ENCODE measurements at places on chromosomes 16 and 17. TPM values are rescaled to one million over a fixed set of nuclear protein-coding genes. Genes with fewer than 3 reads are reported as not detected.

DNA sequence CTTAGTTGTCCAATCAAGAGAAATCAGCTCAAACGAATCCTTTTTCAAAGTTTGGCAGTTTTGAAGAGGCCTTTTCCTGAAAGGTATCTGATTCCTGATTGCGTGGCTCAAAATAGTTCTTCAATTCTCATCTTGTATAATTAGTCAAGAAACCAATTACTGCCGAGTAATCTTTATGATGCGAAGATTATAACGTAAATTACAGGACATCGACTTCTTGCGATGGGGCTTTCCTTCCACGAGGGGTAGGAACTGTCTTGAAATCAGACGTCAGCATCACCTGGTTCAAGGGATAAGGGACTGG, 644 bp upstream of the ARL2BP start:
- DNase-seq = no peak

Gene ANKRD40CL
- total RNA-seq = 2.9 TPM

Gene LRRC75A
- total RNA-seq = 7.9 TPM

- DNase-seq = peak; percentile 95
These were observed 116.6 kb downstream of the PRKCB start for GRCh38 chr16:23952128-23952970.

GRCh38 chr16:69660166-69660565, 66.2 kb downstream of the NQO1 start:
- no peak for DNase-seq

DNA sequence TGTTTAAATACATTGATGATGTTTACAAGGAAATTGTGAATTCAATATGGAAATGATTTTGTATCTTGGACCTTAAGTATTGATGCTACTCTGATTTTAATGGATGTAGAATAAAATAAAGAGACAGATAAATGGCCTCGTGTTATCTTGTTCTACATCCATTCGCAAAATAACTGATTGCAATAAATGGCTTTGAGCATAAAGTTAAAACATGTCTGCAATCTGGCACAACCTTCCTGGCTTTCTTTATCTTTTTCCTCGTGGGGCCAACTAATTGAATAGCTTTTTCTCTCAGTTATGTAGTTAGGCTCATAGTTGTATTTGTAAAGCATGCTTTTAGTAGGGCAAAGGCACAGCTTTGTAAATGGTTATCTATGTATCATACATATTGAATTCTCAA, 691.4 kb downstream of the CDH8 start:
- no peak for DNase-seq

Gene ITGA3
- total RNA-seq = 36.8 TPM

GRCh38 chr16:25066747-25067631, 44.6 kb upstream of the LCMT1 start:
- peak; percentile 52 for DNase-seq

Gene SULT1A2
- not detected for total RNA-seq

Gene ZACN
- 1.7 TPM for total RNA-seq

Gene HSPB9
- not detected for total RNA-seq

DNA sequence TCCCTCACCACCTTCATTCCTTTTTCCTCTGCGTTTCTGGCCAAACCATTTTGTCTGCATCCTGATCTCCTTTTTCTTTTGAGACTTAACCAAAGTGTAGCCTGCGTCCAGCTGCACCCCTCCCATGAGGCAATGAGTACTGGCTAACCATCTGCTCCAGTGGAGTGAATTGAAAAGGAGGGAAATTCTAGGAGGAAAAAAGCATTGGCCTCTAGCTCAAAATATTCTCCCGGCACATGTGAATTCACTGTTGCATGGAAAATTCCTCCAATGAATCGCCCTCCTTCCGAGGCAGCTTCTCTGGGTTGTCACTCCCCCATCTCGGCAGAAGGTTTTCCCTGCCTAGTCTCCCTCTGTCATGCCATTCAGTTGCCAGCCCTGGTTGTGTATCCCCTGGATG, 5.6 kb downstream of the RAP1GAP2 start:
- DNase-seq = no peak

DNA sequence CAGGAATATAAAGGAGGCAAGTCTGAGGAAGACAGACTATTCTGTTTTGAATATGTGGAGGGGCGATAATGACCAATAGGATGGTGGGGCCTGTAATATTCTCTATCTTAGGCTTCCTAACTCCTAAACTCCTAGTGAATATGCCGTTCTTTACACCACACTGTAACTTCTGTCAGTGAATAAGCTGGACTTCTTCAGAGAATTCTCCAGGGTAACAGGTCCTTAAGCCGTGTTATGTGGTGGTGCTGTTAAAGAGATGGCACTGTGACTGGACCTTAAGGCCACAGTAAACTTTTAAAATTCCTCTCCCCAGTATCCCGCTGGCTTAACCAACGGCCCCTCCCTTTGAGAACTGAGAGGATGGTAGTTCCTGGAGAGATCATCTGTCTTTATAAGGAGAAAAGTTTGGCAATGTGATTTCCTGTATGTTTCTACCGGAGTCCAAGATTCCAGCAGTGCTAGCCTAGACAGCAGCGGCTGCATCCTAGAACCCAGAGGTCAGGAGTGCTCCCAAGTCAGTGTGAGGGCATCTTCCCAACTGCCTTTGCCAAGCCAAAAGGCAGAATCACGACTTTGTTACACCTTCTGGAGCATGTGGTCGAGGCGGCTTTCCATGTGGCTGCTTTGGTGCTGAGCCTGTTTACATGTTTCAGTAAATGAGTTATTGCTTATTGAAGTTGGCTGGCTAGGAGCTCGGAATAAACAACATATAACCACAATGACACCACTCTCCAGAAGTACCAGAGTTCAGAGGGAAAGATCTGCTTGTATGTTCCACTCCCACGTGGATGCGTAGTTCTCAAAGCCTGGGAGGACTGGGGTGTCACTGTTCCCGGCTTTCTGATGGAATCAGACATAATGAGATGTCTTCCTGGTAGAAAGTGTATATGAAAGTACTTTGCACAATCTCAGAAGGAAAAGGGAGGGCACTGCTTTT, 41.0 kb downstream of the TUBD1 start:
- peak; percentile 78 for DNase-seq

DNA sequence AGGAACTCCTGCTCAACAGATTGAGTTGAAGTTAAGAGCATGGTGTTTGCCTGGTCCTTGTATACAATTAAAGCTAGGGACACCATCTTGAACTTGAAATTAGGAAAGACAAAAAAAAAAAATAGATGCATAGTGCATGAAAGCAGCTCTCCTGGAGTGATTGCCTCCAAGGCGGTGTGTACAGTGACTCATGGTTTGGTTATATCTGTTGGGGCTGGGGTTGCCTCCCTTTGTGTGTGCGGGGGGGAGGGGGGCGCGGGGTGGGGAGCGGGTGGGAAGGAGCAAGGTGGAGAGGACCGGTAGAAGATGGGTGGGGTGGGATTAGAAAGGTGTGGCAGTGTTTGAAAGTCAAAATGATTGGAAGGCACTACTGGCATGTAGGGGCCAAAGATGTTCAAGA, 3.4 kb downstream of the TMED6 start:
- DNase-seq = no peak

Gene TMC6
- 20.9 TPM for total RNA-seq

Gene SLC16A5
- 20.7 TPM for total RNA-seq

Gene FBXW10B
- total RNA-seq = 2.4 TPM

DNA sequence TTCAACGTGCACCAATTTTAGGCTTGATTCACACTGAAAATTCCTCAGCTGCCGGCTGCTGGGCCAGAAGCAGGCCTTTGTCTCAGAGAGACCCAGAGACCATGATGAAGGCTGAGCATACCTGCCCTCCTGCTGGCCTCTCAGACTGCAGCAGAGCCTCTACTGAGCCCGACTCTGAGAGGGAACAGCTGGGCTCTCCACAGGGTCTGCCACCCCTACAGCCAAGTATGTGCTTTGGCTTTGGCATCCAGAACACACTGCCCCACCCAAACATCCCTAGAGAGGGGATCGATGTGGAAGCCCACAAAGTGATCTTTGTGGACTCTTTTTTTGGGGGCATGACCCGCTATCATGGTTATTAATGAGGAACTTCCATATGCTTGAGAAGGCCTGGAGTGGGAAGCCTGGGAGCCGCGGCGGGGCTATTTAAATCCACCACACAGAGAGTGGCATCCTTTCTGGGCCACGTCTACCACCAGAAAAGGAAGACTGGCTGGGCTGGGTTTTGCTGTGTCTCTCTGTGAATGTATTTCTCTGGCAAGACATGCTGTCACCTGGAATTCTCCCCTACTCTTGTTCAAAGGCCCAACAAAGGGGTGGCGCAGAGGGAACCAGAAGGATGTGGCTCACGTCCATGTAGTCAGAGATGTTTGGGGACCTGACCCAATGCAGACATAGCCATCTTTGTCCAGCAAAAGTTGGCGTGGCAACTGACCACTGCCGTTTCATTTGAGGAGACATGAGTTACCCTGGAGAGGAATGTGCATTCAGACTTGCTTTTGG, 69.3 kb downstream of the GNAO1 start:
- no peak for DNase-seq

- no peak for DNase-seq
These were observed 21.5 kb upstream of the RFFL start for GRCh38 chr17:35084987-35085386.

GRCh38 chr16:25040543-25040942, 25.4 kb upstream of the ARHGAP17 start:
- DNase-seq = no peak

- peak; percentile 59 for DNase-seq
These were observed 243.9 kb upstream of the RBFOX1 start for GRCh38 chr16:7088711-7089110.

DNA sequence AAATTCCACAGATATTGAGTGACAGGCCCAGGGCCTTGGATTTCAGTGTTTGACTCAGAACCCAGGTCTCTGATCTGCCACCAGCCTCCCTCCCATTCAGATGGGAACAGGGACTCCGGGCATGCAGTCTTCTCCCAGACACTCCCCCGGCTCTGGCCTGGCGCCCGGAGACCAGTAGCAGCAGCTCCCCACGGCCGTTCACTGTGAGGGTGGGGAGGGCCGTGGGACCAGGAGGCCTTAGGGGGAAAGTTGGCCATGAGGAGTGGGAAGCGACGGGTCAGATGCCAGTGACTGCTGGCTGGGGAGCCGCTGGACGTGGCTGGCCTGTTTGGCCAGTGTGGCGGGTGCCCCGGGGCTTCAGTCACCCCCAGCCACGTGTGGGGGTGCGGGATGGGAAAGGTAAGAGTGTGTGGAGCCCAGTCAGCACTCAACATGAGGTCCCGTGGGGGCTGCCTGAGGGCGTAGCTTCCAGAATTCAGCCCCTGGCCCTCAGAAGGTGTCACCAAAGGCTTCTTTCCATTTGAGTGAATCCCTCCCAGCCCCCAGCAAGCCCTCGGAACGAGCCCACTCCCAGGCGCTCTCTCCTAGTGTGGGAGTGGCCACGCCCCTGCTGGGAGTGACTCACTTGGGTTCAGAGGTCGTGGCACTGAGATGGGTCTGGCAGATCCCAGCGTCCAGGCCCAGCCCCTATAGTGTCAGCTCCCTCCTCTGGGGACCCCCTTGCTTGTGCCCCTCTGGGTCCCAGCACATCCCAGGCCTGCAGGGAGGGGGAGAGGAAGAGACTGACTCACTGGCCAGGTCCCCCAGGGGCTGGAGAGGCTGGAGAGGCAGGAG, 309.4 kb downstream of the SEC14L1 start:
- peak; percentile 90 for DNase-seq

DNA sequence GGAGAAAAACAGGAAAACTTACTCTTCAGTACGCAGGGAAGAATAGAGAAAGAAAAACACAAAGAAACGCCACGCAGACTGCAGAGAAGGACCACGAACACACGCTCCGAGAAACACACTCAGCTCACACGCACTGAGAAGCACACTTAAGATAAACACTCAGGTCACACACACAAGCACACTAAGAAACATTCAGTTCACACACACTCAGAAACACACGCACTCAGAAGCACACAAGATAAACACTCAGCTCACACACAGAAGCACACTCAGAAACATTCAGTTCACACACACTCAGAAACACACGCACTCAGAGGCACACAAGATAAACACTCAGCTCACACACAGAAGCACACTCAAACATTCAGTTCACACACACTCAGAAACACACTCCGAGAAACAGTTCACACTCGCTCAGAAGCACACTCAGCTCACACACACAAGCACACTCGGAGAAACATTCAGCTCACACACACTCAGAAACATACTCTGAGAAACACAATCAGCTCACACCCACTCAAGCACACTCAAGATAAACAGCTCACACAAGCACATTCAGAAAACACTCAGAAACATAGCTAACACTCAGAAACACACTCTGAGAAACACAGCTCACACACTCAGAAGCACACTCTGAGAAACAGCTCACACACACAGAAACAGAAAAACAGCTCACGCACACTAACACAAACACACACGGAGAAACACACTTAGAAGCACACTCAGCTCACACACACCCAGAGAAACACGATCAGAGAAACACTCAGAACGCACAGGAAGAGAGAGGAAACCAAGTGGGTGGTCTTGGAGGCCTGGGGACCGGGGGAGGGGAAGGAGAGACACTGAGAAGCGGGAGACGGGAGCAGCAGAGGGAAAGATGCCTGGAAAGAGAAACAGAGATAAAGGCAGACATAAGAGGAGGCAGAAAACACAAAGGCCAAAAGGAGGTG, 908 bp downstream of the TMEM98 start:
- peak; percentile 54 for DNase-seq

Gene NEUROD2
- 1.4 TPM for total RNA-seq

Gene YPEL3
- total RNA-seq = 23.6 TPM

- no peak for DNase-seq
These were observed 6.7 kb downstream of the CBX8 start for GRCh38 chr17:79789943-79790804.

DNA sequence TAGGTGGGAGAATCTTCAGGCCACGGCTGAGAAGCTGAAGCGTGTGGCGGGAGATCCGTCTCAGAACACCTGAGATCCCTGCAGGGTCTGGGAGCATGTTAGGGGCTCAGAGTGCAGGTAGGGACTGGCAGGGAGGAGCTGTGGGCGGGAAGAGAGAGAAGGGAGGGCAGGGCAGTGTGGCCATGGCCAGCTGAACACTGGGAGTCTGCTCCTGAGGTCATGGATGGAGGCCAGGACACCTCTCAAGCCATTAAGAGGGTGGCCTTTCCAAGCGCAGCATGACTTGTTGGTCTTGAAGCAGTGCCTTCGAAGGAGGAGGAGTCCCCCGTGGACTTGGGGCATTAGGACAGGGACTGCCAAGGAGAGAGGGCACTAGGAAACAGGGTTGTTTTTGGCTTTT, 23.7 kb downstream of the NAA60 start:
- no peak for DNase-seq

All from umbilical cord (tissue), 2 donors.